Activated CD4-positive, alpha-beta T cell treated with anti-CD3 and anti-CD28 coated beads, Interleukin-2, amount 10 ng/mL, durations not matched to agents 24 days and 14 days (primary cell): ENCODE measurements at places on chromosomes 1 and 21. TPM values are rescaled to one million over a fixed set of nuclear protein-coding genes. Genes with fewer than 3 reads are reported as not detected.

The DR1 gene
- 100 and 107 TPM in 2 replicates for total RNA-seq

- DNase-seq = no peak
- H3K4me1 ChIP-seq = no peaks in the 10 kb centered on the region
- no peaks in the 10 kb centered on the region for H3K36me3 ChIP-seq
- H3K27ac ChIP-seq = no peak overlapping the region
- no peaks in the 10 kb centered on the region for H3K27me3 ChIP-seq
- H3K4me3 ChIP-seq = no peak overlapping the region
These were observed 15.6 kb upstream of the PLEKHG5 start for GRCh38 chr1:6507037-6507428.

The CBS gene
- 45.6 and 51.5 TPM in 2 replicates for total RNA-seq

The VHLL gene
- 0.54 and 1.0 TPM in 2 replicates for total RNA-seq

The TCHHL1 gene
- not detected in 2 replicates for total RNA-seq

GRCh38 chr1:112759228-112759627 is 44.1 kb upstream of the PPM1J start:
- no peaks in the 10 kb centered on the region for H3K36me3 ChIP-seq
- no peak overlapping the region for H3K27ac ChIP-seq
- H3K4me1 ChIP-seq = peaks cover 4% of the 10 kb centered on the region
- no peak for DNase-seq
- no peak overlapping the region for H3K4me3 ChIP-seq
- H3K27me3 ChIP-seq = peaks cover 8% of the 10 kb centered on the region

DNA sequence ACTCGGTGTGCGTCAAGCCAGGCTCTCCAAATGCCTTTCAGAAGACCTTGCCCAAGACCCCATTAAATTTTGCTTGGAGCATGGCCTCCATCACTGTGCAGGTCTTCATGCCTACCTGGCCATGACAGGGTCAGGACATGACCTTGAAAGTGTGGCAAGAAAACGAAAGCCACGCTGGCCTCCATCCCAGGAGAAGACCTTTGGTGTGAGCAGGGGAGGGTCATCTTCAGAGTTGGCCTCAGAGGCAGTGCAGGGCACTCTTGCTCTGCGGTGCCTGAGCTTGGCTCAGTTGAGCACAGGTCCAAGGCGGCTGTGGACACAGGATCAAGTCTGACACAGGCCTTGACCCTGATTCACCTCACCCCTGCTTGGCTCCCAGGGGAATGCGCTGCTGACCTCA is 181.4 kb upstream of the TMEM51 start:
- H3K4me1 ChIP-seq = peaks cover 17% of the 10 kb centered on the region
- DNase-seq = no peak
- peaks cover 2% of the 10 kb centered on the region for H3K36me3 ChIP-seq
- no peak overlapping the region for H3K4me3 ChIP-seq
- H3K27ac ChIP-seq = no peak overlapping the region
- H3K27me3 ChIP-seq = no peaks in the 10 kb centered on the region

The E2F2 gene
- 30.4 and 33.7 TPM in 2 replicates for total RNA-seq

DNA sequence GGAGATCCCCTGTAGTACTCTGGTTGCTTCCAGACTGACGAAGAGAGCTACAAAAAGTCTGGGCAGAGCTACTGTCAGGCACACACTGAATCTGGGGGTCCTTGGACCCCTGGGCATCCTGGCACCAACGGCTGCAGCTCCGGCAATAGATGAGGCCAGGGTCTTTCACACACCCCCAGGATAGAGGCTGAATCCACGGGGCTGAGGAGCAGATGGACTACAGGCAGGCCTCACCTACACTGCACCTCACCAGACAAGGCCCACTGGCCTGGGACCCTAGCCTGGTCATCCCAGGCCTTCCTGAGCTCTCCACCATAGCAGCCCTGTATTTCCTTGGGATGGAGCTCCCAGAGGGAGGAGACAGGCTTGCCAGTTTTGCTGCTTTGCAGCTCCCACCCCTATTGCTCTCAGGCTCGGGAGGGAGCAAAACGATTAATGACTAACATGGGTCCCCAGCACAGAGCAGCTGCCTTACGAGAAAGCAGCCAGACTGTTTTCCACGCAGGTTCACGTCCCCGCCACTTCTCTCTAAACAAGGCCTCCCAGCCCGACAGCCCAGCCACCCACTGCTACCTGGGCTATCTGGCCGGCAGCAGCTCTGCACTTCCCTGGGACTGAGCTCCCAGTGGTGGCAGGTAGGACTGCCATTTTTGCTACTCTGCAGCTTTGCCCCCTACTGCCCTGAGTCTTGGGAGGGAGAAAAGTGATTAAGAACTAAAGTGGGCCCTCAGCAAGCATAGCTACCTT is 1022.5 kb upstream of the ADGRL2 start:
- H3K4me3 ChIP-seq = no peak overlapping the region
- no peaks in the 10 kb centered on the region for H3K4me1 ChIP-seq
- H3K27ac ChIP-seq = no peak overlapping the region
- no peaks in the 10 kb centered on the region for H3K36me3 ChIP-seq

The CTXND2 gene
- not detected in 2 replicates for total RNA-seq

The ELF3 gene
- total RNA-seq = 0.14 and 0.68 TPM in 2 replicates
